T-helper 2 cell treated with Interferon-gamma antibody and Interleukin-4, amounts not matched to agents 5 μg/mL and 100 μg/mL, for 36 hours (primary cell): ENCODE measurements at places on chromosomes 5 and 9.
A peak's percentile ranks its signal among the peaks of the same experiment; 100 is the strongest.

DNA sequence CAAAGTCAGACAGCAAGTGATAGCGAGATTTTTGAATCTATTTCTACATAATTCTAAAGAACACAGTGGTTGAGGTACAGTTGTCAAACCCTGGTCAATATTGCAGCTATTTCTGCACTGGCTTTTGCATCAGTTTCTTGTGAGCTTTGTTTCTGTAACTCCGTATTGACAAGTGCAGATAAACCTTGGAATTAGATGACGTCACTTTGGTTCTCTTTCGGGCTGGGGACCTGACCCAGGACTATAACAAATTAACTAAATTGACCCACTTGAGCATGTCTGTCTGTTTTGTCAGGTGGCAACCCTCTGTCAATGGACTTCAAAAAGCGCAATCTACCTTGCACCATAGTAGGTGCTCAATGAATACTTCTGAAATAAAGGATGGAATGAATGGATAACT is 418.4 kb upstream of the SGCD start:
- DNase-seq: no peak

DNA sequence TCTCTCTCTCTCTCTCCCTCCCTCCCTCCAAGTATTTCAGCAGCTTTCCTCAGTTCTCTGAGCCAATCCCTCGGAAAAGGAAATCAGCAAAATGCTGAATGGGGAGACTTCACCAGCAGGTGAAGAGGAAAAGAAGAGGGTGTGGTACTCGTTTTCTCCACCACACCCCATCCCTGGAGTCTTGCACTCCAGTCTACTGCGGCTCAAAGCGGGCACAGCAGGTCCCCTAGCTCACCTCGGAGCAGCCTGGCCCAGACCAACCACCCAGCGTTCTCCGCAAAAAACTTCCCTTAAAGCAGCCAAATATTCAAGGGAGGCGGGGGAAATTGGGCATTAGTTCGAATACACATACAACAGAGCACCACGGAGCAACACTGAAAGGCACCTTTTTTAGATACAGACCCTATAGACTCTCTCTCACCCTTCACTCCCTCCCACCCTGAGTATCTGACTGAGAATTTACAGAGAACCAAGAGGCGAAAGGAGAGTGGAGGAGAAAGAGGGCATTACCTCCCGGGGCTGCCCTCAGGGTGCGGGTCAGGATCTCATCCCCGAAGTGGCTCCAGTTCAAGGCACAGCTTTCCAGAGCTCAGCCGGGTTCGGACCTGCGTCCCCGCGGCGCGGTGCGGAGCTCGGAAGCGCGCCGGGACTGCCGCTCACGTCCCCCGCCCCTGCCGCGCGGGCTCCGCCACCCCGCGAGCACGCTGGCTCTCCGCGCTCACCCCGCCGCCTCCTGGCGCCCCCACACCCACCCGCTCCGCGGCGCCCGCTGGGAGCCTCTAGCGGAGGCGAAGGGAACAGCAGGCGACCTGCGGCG is 1638.5 kb upstream of the C9orf72 start:
- peak; percentile 16 for DNase-seq

- DNase-seq: no peak
Measured at GRCh38 chr9:114310471-114311450, 12.1 kb upstream of the ORM1 start.

DNA sequence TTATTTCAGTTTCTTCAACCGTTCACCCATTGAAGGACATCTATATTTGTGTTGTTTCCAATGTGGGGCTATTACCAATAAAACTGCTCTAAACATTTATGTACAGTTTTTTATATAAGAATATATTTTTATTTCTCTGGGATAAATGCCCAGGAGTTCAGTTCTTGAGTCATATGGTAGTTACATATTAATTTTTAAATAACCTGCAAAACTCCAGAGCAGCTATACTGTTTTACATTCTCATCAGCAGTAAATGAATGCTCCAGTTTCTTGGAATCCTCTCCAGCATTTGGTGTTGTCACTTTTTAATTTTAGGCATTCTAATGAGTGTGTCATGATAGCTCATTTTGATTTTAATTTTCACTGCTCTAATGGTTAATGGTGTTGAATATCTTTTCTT is 36.2 kb downstream of the CDK7 start:
- DNase-seq: no peak

- no peak for DNase-seq
Measured at GRCh38 chr5:142979636-142980035, 209.5 kb downstream of the ARHGAP26 start.

GRCh38 chr9:117191504-117192261 is 223.2 kb downstream of the ASTN2 start:
- DNase-seq: no peak

DNA sequence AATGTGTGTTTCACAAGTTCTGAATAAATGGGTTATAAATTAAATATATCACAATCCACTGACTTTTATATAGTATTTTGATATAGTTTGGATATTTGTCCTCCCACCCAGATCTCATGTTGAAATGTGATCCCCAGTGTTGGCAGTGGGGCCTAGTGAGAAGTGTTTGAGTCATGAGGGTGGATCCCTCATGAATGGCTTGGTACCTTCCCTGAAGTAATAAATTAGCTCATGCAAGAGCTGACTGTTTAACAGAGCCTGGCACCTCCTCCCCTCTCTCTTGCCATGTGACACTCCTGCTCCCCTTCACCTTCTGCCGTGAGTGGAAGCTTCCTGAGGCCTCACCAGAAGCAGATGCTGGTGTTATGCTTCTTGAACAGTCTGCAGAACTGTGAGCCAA is 127.9 kb upstream of the PALM2AKAP2 start:
- DNase-seq: no peak

DNA sequence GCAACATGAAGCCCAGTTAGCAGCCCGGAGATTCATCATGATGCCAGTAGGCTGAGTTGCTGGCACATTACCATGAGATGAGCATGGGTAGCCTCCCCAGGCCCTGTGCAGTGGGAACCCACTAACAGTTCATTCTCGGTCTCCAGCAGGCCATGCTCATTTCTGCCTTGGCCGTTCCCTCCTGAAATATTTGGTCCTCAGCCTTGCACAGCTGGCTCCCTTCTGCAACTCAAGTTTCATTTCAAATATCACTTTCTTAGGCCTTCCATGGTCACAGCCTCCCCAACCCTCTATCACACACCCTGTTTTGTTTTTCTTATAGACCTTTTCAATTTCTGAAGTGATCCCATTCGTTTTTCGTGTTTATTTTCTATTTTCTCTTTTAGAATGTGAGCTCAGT is 125.4 kb upstream of the VLDLR start:
- DNase-seq: no peak

- DNase-seq: no peak
Measured at GRCh38 chr9:106287091-106287631, 575.8 kb upstream of the ZNF462 start.

- no peak for DNase-seq
Measured at GRCh38 chr9:130837643-130838042, 2.6 kb downstream of the ABL1 start.

- DNase-seq: no peak
Measured at GRCh38 chr9:31776471-31776870, 608.0 kb upstream of the ACO1 start.

GRCh38 chr5:5437227-5438172 is 15.0 kb downstream of the ICE1 start:
- DNase-seq: no peak

GRCh38 chr5:61397238-61397637 is 65.2 kb downstream of the ZSWIM6 start:
- DNase-seq: no peak

- no peak for DNase-seq
Measured at GRCh38 chr5:157113002-157113401, 4.2 kb upstream of the HAVCR2 start.
